H7 (cell line): ENCODE measurements at places on chromosomes 1 and 21. TPM values are rescaled to one million over a fixed set of nuclear protein-coding genes. Genes with fewer than 3 reads are reported as not detected.

DNA sequence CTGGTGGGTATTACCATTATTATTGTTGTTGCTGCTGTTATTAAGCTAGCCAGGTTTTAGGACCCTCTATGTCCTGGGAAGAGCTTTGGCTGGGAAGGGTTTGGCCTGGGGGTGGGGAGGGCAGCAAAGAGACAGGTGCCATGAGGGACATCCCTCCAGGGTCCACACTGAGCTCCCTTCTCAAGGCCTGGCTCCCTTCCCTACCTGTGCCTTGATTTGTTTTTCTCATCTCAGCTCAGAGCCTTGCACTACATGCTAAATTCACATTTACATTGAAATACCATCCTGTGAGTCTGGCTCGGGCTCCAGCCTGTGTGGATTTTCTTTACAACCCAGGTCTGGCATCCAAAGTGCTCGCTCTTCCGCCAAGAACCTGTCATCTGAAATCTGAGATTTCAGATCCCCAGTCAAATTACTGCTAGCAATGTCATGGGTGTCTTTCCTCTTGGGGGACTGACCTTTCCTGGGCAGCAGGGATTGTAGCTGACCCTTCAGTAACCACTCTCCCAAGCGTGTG is 536.3 kb downstream of the PTPRU start:
- DNase-seq = no peak

- DNase-seq = no peak
Observed at GRCh38 chr1:40936931-40937339, 42.6 kb upstream of the CTPS1 start.

- no peak for DNase-seq
Observed at GRCh38 chr1:184889166-184889565, 85.1 kb downstream of the NIBAN1 start.

DNA sequence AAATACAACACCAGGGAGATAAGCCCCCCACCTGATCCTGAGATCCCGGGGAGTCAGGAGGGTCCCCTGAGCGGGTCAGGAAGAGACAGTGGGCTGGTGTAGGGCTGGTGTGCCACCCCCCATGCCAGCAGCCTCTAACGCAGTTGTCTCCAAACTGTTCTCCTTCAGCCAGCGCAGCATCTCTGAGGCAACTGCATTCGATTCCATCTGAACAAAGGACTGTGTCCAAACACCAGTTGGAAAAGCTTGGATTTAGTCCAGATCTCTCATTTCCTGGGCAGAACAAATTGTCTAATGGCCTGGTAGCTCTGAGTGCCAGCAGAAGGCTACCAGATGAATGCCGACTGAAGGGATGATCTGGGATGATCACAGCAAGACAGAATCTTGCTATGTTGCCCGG is 44.1 kb upstream of the EIF4G3 start:
- DNase-seq = no peak

DNA sequence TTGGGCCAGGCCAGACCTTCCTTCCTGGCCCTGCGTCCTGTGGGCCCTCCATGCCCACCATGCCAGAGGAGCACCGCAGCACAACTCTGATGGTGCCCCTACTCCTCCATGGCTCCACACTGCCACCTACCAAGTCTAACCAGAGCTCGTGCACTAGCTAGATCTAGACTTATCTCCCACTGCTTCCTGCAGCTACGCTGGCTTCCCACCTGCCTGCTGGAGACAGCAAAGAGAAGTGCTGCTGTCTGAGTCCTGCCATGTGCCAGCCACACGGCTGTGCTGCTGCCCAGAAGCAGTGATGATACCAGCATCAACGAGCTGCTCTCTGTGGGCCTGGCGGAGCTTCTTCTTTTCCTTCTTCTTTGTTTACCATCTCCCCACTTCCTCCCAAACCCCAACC is 4.5 kb downstream of the GUCA2B start:
- no peak for DNase-seq

GRCh38 chr1:147492207-147492606 is 49.1 kb upstream of the BCL9 start:
- no peak for DNase-seq

DNA sequence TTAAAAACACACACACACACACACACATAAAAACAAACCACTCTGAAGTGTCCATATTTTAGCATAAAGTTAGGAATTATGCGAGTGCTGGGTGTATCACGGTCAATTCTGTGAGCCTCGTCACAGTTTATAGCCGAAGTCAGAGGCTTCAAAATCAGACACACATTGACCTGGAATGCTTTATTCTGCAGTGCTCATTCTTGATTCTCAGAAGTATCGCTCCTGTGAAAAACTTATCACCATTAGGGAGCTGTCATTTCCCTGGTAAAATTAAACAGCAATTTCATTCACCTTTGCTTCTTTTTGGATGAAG is 8.7 kb upstream of the IRF2BP2 start:
- no peak for DNase-seq

Gene OBSCN
- total RNA-seq = 18.9 and 25.2 TPM in 2 replicates
